Stromal cell of bone marrow (primary cell): ENCODE measurements at places on chromosomes 5 and 9.

DNA sequence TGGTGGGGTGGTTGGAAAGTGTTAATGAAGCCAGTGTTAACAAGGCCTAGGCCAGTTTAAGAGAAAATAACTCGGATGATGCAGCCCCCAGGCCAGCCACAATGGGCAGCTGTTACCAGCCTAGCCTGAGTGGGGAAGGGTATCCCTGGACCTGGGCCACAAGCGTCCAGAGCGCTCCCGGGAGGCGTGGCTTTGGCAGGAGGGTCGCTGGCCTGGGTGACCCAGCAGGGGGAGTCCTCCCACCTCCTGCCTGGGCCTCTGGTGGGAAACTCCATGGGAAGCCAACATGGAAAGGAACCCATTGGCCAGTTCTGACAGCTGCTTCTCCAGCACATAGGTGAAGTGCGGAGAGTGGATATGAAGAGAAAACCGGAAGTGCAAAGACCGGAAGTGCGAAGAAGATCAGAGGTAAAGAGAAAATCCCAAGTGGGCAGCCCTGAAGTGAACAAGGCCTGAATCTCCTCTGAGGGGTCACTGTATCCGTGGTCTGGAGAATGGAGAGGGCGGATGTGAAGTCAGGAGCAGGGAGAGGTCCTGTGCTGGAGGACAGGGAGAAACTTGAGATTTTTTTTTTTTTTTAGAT is 79.0 kb downstream of the ADCY2 start:
- DNase-seq = no peak

DNA sequence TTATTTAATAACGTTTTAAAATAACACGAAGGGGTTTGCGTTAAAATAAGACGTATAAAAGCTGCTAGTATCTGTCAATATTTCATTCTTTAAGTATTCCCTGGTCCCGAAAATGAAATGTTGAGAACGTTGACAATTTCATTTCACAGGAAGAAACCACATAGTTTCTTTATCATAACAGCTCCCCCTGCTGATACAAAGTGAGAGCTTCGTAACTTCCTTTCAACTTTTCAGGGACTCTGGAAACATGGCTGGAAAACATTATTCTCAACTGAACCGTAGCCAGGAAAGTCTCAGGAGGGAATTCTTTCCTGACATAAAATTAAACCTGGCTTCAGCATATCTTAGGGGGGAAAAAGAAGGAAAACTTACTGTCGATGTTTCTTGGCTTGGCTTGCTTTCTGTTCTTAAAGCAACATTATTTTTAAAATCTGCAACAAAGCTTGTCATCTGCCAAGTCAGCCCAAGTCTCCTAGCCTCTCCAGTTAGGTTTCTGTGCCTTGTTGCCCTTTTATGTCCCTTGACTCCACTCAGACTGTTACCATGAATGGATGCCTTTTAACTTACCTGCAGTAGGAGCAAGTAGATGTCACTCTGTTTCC is 122.9 kb upstream of the DAB2 start:
- peak; percentile 82 for DNase-seq

DNA sequence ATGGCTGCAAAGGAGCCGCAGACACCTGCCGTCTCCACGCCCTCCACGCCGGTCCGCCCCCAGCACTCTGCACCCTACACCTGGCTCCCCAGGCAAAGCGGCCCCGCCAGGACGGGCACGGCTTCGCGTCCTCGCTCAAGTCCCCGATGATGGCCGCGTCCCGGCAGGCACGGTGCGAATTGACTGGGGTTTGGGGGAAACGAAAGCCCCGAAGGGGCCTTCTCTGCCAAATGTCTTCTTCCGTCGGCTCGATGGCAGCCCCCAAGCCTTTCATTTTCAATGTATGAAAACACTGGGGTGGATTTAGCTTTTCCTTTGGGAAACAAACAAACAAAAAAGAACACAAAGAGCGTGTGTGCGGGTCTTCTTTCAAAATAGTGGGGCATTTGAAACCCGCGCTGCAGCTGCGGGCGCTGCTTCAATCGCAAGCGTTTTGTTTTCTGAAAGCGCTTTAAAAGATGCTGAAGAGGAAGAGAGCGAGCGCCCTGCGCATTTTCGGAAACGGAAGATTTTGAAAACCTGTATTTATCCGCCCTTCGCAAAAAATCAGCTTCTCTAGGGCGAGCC is 160.0 kb downstream of the RMI1 start:
- DNase-seq = no peak

- DNase-seq = peak; percentile 33
Measured at GRCh38 chr5:54243483-54244080, 66.8 kb downstream of the ARL15 start.

GRCh38 chr5:77066823-77067442 is 20.2 kb downstream of the ZBED3 start:
- peak; percentile 84 for DNase-seq
